Uterus (tissue), 4 donors: ENCODE measurements at places on chromosomes 4 and X. TPM values are rescaled to one million over a fixed set of nuclear protein-coding genes. Genes with fewer than 3 reads are reported as not detected.

VCX2 gene
- total RNA-seq = not detected

BEX4 gene
- 80.4 TPM for total RNA-seq

DNA sequence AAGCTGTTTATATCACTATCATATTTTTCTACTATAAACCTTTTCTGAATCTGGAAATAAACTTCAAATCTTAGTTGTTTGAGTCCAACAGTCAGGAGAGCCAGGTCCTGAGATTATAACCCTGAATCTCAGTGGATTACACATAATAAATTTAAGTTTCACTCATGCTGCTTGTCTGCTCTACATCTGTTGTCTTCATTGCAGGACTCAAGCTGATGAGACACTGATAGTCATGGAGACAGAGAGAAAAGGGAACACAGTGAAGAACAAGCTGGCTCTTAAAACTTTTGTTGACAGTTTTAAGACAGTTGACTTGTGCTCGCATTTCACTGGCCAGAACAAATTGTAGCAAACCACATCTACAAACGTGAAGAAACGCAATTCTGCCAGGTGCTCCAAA is 327.0 kb upstream of the CTSO start:
- no peak for DNase-seq

GRCh38 chrX:40090961-40091360 is 6.8 kb downstream of the BCOR start:
- DNase-seq = no peak

DNA sequence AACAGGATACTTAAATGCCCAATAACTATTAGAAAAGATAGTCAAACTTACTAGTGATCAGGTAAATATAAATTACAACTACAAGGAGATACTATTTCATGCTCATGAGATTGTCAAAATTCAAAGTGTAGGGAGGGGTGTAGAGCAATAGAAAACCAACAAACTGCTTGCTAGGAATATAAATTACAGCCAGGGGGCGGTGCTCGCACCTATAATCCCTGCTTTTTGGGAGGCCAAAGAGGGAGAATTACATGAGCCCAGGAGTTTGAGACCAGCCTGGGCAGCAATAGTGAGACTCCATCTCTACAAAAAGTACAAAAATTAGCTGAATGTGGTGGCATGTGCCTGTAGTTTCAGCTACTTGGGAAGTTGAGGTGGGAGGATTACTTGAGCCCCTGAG is 556.5 kb upstream of the NR3C2 start:
- no peak for DNase-seq

- DNase-seq = no peak
Observed at GRCh38 chrX:14354521-14354920, 174.8 kb upstream of the GLRA2 start.

GRCh38 chr4:8195431-8195830 is 3.7 kb upstream of the SH3TC1 start:
- DNase-seq = no peak

DNA sequence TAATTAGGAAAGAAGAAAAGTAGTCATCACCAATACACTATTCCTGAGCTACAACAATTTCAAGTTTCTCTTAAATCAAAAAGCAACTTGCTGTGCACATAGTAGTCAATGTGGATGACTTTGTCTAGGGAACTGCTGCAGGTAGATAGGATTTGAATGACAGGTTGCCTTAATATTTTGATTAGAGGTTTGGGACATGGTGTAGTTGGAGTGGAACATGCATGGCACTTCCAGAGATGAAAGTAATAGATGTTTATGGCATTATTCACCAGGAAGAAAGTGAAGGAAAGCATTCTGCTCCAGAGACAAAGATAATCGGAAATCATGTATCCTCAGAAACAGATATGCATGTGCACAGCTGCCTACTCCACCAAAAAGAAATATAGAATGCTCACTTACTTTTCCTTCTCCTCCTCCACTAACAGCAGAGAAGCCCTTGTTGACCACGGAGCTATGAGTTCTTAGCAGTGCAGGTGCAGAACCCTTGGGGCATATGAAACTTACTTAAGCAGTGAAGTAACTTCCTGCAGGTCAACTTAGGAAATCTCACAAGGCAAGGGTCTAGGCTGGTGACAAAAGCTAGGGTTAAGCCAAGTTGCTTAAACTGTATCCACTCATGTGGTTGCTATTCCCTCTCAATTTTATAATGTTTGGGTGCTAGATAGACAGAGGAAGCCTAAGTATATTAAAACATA is 390.8 kb downstream of the HNRNPD start:
- no peak for DNase-seq

DNA sequence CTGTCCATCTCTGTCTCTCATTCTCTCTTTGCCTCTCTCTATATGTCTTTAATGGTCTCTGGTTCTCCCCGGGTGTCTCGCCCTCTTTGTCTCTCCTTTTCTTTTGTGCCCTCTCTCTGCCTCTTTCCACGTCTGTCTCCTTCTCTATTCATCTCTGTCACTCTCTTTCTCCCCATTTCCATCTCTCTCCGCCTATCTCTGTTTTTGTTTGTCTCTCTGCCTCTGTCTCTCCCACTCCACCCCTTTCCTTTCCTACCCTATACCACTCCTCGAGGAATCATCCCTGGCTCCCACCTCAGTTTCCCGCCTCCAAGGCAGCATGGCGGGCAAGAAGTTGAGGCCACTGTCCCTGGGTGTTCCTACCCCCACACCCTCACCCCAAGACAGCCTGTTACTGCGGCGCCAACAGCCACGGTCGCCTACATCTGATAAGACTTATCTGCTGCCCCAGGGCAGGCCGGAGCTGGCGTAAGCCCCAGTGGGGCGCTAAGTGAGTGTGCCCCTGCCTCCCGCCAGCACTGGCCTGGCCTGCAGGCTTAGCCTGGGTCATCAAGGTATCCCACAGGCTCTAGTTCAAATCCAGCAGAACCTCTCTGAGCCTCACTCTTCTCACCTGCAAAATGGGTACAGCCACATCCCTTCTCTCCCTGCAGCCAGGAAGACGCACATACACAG is 713 bp upstream of the GATA1 start:
- no peak for DNase-seq

DNA sequence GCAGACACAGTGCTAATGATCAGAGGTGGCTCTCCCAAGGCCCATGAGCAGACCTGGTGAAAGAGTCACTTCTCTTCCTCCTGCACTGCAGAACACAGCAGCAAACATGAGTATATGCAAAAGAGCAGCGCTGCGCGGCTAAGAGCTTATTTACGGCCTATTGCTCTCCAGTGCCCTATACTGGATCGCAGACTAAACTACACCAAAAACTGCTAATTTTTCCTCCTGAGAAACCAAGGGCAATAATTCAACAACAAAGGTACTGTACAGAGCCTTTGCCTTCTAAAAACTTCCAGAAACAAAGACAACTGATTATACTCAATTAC is 702.5 kb downstream of the ARAP2 start:
- no peak for DNase-seq

GAGE12H gene
- not detected for total RNA-seq

DNA sequence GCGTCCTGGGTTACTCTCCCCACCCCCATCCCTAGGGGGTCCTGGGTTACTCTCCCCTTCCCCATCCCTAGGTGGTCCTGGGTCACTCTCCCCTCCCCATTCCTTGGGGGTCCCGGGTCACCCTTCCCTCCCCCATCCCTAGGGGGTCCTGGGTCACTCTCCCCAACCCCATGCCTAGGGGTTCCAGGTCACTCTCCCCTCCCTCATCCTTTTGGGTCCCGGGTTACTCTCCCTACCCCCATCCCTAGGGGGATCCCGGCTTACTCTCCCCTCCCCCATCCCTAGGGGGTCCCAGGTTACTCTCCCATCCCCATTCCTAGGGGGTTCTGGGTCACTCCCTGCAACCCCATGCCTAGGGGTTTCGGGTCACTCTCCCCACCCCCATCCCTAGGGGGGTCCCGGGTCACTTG is 1.5 kb downstream of the ASMTL start:
- no peak for DNase-seq

DNA sequence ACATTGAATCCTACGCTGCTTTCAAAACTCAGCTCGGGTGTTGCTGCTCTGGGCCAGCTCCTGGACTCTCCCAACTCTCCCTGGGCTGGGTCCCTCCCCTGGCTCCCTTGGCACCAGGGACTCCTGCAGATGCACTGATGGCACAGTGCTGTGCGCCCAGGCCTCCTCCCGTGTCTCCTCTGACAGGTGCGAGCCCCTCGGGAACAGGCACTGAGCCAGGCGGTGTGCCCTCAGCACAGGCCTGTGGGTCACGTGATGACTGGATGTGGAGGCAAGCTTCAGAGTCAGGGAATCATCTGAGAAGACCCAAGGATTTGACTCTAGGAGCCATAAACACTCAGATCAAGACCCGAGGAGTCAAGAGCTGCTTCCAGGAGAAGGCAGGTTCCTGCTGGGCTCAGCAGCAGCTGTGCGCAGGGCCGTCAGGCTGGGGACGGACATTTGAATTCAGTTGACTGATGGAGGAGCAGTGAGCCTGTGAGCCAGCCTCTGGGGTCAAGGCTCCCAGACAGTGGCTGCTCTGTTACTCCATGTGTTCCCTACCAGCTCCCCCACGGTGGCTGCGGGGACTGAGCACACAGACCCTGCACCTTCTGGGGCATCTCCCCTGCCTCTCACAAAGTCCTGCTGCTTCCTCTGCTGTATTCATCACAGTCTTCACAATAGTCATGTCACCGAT is 33.0 kb downstream of the NAT8L start:
- no peak for DNase-seq

RNF150 gene
- 9.7 TPM for total RNA-seq

HTN1 gene
- total RNA-seq = not detected

GRCh38 chr4:93384241-93384640 is 444.3 kb upstream of the ATOH1 start:
- DNase-seq = no peak

- no peak for DNase-seq
Observed at GRCh38 chrX:70436343-70436742, 8.3 kb upstream of the DLG3 start.

- DNase-seq = peak; percentile 31
Observed at GRCh38 chrX:46587158-46587557, 13.6 kb downstream of the CHST7 start.

DNA sequence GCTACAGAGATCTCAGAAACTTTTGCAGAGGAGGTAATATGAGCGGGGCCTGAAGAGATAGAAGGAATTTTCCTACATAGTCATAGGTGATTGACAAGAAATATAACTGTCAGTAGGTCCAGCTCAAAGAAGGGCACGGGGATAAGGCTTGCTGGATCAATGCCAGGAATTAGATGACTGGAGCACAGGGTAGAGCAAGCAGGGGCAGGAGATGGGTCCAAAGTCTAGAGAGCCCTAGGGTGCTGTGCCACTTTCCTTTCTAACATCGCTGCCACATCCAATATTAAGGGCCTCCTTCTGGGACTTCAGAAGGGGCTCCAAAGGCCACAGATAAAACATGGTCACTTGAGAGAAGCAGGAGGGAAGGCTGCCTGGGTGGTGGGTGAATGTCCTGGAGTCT is 402.2 kb downstream of the MID1IP1 start:
- no peak for DNase-seq

DNA sequence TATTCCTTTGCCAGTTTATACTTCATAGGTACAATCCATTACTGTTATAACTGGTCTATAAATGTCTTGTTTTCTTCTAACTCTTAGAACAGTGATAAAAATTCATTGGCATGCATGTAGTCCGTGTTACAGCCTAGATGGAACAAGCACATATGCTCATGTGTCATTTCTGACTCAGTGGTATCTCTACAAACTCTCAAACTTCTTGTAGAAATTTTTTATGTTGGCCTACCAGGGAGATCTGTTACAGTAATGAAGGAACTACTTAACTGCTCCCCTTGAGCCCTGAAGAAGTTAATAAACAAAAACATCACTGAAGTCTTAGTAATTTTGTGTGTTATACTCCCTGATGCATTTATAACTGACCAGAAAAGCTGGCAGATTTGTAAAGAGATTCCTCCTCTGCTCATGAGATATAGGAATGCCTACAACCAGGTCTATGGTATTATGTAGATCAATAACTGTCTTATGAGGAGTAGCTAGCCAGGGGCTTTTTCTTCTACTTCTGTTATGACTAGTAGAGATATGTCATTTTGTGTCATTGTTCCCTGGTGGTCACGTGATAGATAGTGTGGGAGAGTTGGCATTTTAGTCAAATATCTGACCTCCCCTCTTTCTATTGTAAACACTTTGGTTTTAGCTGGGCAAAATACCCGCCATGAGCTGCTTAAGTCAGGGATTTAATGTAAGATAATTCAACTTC is 53.7 kb upstream of the FAAH2 start:
- no peak for DNase-seq

- DNase-seq = no peak
Observed at GRCh38 chrX:132954323-132954722, 4.1 kb downstream of the HS6ST2 start.

DNA sequence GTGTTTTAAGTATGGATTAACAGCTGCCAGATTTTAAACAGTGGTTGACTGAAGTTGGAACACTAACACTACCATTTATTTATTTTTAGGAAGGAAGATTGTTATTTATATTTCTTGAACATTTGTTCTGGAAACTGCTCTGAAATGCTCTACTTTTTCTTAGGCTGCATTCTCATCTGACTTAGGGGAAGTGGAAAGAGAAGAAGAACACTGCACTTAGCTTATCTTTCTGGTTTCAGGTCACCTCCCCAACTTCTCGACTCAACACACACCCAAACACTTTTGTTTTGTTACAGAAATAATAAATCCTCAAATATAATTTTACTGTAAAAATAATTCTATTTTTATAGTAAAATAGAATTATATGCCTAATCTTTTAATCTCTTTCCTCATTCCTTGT is 18.6 kb downstream of the BLTP1 start:
- no peak for DNase-seq

DNA sequence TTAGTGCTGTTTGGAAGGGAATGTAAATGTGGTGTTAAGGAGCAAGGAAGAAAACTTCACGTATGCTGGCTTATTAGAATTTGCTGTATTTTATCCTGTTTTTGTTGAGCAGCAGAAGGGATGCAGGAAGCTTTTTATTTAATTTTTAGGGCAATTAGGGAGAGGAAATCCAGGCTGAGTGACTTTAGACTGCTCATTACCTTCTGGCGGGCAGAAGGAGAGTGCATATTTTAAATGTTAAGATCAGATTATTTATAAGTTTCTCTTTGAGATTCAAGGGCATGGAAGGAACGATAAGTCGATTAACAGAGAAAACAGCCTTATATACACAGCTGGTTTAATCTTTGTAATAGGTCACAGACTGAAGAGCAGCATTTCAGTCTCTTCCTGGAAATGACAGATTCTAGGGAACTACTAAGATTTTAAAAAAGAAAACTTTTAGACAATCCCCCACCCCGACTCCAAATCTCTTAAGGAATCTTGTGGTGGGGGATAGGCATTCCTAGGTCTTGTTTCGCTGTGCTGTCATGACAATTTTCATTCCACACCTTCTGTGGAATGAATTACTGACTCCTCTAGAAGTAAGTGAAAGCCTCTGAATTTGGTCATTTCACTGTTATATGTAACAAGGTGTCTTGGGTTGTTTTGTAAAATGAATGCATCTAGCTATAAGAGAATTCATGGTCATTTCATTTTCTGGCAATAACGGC is 402.5 kb downstream of the RAPGEF2 start:
- DNase-seq = no peak

- DNase-seq = no peak
Observed at GRCh38 chr4:103948244-103949018, 228.6 kb upstream of the TACR3 start.

GPR34 gene
- 5.4 TPM for total RNA-seq

DNA sequence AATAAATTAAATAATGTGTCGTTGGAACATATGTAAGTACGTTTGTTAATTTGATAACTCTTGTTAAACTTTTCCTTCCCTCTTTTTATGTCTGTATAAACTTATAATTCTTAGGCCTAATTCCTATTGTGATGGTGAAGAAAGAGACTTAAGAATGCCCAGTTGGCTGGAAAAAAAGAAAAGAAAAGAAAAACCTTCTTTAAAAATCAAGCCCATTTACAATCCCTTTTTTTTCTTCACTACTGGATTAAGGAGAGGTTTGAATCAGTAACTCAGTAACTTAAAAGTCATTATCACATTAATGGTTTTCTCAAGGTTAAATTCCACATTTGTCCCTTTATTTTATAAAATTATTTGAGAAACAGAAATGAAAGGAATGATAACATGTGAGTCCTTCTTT is 253.3 kb upstream of the MAGEB2 start:
- DNase-seq = no peak
